Inflammatory macrophage treated with lipopolysaccharide for 1 hour (primary cell): ENCODE measurements at places on chromosomes 2 and 18.
A peak's percentile ranks its signal among the peaks of the same experiment; 100 is the strongest.

DNA sequence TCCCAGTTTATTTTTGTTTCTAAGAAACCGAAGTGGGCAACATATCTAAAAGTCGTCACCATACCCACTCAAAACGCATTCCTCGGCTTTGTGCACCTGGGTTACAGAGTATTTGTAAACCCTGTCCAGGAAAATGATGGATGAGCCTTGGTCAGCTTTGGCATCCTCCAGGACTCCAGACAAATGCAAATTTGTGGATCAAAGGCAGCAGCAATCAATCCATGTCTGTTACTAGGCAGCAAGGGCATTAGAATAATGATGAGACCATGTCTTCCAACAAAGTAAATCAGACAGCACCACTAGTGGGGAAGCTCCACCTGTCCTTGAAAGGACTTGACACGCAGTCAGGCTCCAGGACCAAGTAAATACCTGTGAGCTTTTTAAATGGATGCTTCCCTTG lies 672.6 kb upstream of the GYPC start:
- DNase-seq: no peak

- no peak for DNase-seq
These were observed 43.7 kb downstream of the MYO3B start for GRCh38 chr2:170221317-170222288.

DNA sequence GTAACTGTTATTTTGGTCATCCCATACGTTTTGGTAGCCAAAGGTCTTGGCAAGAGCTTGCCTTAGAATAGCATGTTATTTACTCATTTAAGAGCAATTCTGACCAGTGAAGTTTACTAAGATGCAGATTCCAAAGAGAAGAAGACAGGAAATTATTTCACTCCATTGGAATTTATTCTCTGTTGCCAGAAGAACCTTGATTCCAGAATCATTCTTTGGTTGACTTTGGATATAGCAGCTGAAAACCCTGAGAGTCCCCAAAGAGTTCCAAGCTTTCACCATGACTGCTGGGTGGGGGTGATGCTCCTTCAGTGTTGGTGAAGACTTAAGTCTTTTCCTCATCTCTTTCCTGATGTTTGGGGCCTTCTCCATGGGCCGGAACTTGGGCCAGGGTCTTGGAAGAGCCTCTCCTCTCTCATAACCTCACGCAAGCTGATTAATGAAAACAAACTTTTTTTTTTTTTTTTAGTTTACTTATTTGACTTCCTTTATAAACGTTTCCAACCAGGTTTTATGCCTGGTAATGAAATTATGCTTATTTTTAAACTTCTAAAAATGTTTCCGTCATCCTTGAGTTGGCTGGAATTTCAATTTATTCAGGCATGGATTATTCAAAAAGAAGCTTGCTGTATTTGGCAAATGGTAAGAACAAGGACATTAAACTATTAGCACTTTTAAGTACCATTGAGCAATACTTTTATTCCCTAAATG lies 192.0 kb downstream of the MTX2 start:
- DNase-seq: no peak

GRCh38 chr18:3059272-3059671 lies 46.3 kb upstream of the LPIN2 start:
- DNase-seq: no peak

DNA sequence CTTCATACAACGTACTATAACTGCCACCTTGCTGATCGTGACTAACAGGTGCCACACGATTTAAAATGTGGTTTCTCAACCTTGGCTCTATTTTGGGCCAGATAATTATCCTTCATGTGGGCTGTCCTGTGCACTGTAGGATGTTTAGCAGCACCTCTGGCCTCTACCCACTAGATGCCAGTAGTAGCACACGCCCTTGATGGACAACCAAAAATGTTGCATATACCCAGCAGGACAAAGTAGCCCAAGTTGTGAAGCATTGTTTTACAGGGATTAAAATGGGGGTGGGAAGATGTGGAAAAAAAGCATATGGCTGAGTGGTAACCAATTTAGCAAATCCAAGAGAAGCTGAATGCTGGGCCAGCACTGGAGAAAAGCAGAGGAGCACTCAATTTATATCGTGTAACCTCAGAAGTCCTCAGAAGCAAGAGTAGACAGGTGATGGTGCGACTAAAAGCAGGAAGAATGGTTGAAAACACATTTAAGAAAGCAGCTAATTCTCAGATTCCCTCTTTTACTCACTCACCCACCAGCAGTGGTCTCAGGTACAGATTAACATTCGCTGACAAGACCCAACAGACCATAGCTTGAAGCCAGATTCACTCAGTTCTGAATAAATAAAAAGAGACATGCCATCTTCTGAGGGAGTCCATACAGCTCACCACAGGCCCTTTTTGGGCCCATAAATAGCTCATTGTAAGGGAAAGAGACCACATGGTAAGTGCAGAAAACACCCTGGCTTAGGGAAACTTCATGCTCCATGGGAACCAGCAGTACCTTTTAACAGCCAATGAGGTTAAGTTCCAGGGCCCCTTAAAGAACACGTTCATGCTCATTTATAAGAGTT lies 50.6 kb downstream of the RAPH1 start:
- DNase-seq: peak; percentile 39

DNA sequence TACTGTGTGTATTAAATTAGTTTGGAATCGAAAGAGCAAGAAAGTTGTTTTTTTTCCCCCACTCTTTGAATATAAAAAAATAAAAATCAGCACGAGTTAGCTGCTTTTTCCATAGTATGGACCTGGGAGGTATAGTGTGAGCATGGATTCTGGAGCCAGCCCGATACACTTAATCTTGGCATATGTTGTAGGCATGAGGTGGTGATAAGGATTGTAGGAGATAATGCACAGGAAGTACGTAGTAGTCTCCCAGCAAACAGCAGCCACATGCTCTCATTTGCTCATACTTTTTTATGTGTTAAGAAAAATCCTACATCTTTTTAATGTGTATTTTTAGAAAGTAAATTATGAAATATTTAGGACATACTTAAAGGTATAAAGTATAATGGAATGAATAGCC lies 2.1 kb upstream of the DNAJC27 start:
- DNase-seq: no peak

DNA sequence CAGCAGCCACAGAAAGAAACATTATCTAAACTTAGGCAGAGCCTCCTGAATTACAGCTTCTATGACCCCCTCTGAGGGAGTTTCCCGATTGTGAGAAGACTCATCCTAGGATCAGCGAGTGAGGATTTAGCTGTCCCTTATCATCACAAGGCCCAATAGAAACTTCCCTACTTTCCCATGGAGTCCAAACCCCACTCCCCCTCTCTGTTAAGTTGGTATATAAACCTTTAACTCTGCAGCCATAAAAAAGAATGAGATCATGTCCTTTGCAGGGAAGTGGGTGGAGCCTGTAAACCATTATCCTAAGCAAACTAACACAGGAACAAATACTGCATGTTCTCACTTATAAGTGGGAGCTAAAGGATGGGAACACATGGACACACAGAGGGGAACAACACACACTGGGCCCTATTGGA lies 78.8 kb downstream of the MYL12B start:
- DNase-seq: peak; percentile 2

GRCh38 chr18:24840051-24840450 lies 379.6 kb downstream of the HRH4 start:
- no peak for DNase-seq
